ENCODE measurements at places on chromosomes 4 and X.

GRCh38 chr4:87377816-87378215, 13.2 kb downstream of the HSD17B11 start:
- DNase-seq: no peak

GRCh38 chr4:68874507-68874906, 58.7 kb downstream of the UGT2B10 start:
- no peak for DNase-seq

DNA sequence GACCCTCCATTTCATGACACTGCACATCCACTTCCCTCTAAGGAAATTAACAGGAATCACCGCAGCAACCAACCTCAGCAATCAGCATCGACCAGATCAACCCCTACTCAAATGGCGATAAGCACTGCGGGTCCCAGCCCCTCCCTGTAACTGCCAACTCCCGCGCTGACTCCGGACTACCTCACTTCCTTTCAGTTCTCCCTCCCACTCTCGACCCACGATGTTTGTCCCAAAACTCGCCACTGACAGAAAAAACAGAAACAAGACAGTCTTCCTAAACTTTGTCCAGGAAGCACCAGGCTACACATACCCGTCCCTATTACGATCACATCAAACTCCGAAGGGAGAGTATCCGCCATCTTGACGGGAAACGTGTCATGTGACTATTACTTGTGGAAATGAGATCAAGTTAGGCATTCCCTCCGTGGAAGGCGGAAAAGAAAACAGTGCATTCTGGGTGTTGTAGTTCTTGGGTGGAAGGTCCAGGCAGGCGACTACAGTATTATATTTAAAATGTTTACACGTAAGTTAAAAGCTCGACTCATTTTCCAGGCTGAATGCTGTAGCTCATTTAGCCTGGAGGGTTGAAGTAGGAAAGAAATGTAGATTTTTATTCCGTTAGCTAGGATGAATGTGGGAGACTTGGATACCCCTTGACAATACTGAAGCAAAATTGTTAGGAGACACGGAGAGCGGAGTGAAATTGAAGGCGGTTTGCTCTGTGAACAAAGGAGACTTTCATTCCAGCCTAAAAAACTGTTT, at the start of gene CHM:
Gene CHM, minus strand, starts transcription at position 385 of the 762 bp plus-strand sequence. Its CDS starts 26 bp downstream, at position 359.
- DNase-seq: peak; percentile 92

- DNase-seq: no peak
These were observed 1286.9 kb downstream of the ADGRL3 start for GRCh38 chr4:62487016-62487415.

- no peak for DNase-seq
These were observed 6.7 kb downstream of the ZNF81 start for GRCh38 chrX:47843363-47843762.

GRCh38 chr4:123705419-123705818, 308.8 kb downstream of the SPRY1 start:
- no peak for DNase-seq

- DNase-seq: no peak
These were observed 166.6 kb downstream of the EFNB1 start for GRCh38 chrX:68995386-68995779.

DNA sequence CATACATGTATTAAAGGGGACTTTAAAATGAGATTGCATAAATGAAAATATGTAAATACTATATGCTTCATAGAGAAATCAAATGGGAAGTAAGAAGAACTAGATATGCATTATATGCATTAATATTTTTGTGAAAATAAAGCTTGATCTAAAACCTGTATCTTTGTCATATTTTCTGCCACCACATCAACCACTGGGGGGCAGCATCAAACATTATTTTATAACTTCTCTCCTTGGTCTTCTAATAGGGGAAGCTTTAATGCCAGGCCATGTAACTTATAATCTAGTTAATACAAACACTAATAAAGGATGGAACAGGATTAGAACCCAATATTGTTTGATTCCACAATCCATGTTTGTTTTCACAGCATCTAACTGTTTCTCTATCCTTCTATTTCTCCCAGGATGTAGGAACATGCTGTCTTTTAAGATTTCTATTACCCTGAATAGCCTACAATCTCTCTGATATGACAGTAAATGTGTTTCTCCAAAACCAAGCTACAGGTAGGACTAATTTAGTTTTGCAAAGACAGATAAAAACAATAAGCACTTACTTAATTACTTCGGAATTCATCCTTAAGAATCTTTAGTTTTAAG, 10.0 kb downstream of the QRFPR start:
- DNase-seq: peak; percentile 50

GRCh38 chr4:164215113-164215741, 538.7 kb upstream of the SMIM31 start:
- DNase-seq: no peak

DNA sequence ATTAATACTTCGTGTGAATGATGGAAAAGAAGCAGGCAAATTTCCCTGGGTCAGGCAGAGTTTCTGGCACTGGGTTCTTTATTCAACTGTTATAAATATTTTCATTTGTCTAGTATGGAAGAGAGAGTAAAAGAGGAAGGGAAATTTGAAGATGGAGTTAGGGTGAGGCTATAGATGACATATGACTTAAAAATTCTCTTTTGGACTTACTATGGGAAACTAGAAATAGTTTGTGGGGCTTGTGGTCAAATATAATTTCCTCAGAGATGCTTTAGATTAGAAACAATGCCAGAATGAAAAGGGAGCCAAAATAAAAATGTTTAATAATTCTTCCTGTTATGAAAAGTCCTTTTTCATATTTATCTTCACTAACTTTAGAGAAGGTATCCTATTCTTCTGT, 103.2 kb downstream of the GC start:
- no peak for DNase-seq

GRCh38 chr4:83785891-83786290, 250.0 kb downstream of the GPAT3 start:
- DNase-seq: no peak

DNA sequence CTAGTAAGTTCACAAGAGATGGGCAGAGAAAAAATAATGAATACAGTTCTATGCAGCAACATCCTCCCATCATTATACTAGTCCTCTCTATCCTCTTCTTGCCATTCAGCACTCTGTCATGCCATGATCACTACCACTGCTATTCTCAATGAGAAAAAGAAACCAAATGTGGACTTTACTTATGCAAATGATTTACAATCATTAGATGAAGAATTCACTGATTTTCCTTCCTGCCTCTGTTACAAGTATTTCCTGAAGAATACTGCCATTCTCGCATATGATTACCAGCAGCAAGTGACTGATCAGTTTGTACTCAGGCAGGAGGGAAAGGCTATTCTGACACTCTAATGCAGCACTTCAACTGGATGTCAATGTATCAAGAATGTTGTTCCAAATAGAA, 50.3 kb downstream of the WDFY3 start:
- no peak for DNase-seq

GRCh38 chr4:46894826-46895225, 14.2 kb downstream of the COX7B2 start:
- DNase-seq: peak; percentile 33

DNA sequence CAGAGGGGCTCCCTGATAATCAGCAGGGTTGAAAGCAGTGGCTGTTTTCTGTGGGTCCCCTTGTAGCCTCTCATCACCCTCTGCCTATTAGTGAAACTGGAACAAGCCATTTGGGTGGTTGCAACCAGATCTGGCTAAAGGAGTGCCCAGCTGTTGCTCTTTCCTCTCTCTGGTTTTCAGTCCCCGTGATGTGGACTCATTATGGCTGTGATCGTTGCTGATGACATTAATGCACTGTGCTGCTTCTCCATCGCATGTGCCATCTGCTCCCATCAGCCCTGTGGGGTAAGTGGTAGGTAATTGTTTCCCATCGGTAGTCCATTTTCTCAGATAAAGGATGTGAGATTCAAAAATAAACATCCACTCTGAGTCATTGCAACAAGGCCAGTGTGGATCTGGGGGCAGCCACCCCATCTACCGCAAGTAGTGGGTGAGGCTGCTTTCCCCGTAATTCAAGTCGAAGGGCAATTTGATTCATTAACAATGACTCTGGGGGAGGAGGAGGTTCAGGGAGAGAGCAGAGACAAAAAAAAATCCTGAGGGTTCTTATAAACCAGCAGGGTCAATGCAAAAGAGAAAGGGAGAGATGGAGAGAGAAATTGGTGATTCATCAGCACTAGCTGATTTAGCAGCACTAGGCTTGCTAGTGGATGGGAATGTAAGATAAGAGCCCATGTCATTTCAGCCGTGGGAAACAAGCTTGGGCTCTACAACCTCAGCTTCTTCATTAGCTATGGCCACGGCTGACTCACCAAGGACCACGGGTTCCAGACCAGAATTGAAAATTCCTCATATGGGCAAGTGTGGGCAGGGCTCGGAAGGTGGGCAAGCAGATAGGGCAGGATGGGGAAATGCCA, 357.8 kb downstream of the MID1IP1 start:
- DNase-seq: peak; percentile 49
